ENCODE measurements at places on chromosomes 4 and X.

DNA sequence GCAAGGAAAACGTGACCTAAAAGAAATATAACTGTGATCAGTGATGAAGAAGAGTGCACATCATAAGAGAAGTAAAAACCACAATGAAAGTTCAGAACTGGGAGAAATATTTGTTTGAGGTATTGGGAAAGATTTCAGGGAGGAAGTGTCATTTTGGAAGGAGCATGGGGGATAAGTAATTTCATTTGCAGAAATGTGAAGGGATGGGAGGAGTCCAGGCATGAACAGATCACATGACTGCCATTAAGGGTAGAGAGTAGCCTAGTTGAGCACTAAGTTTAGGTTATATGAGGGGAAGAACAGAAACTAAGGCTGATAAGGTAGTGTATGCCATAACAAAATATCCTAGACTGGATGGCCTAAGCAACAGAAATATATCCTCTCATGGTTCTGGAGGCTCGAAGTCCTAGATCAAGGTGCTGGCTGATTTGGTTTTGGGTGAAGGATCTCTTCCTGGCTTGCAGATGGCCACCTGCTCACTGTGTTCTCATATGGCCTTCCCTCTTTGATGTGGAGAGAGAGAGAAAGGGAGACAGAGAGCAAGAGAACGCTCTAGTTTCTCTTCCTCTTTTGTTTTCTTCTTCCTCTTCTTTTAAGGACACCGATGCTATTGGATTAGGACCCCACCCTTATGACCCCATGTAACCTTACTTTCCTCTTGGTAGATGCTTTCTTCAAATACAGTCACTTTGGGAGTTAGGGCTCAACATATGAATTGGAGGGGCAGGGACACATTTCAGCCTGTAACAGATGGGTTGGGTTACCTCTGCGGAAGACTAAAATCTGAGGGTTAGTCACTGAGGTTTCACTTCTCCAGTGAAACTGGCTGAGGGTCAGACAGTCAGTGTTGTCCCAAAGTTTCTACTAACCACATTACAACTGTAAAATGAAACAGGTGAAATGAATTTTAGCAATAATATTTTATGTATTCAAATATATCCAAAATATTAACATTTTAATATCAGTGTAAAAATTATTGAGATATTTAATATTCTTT is 77.9 kb downstream of the EGF start:
- no peak for DNase-seq

DNA sequence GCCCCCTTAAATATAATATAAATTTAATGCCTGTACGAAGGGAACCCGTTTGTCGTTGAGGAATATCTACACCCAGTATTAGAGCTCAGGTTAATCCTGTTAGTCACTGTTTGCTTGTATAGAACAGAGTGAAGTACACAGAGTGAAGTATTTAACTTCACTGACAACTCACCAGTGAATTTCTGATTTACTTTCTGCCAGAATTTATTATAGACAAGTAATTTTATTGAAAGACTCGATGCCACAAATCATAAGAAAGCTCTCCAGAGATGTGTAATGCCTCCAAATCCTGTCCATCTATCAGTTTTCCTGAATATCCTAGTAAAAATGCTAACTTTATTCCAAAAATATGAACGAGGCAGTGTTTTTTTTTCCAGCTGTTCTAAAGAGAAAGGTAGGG is 1.6 kb downstream of the GAB1 start:
- no peak for DNase-seq

GRCh38 chr4:155676430-155676825 is 9.8 kb downstream of the GUCY1A1 start:
- no peak for DNase-seq

GRCh38 chr4:108060164-108060563 is 70.5 kb downstream of the HADH start:
- no peak for DNase-seq

DNA sequence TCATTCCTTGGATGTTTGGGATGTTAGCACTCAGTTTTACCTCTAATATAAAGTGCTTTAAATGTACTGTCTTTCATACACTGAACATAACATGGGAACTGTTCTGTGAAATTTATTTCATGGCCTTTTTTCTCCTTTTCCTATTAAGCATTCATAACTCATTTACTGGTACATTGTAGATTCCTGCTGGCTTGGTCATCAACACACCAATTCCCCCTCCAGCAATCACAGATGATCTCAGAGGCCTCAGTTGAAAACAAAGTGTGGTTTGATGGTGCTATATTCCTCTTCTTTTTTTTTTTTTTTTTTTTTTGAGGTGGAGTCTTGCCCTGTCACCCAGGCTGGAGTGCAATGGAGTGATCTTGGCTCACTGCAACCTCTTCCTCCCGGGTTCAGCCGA is 61.9 kb upstream of the FAM47B start:
- DNase-seq, result no peak

DNA sequence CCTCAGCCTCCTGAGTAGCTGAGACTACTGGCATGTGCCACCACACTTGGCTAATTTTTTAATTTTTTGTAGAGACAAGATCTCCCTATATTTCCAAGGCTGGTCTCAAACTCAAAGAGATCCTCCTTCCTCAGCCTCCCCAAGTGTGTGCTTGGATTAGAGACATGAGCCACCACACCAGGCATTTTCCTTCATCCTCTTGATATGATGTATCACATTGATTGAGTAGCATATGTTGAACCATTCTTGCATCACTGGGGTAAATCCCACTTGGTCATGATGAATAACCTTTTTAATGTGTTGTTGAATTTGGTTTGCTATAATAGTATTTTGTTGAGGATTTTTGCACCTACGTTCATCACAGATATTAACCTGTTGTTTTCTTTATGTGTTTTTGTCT is 24.2 kb upstream of the PPM1K start:
- DNase-seq, result no peak

DNA sequence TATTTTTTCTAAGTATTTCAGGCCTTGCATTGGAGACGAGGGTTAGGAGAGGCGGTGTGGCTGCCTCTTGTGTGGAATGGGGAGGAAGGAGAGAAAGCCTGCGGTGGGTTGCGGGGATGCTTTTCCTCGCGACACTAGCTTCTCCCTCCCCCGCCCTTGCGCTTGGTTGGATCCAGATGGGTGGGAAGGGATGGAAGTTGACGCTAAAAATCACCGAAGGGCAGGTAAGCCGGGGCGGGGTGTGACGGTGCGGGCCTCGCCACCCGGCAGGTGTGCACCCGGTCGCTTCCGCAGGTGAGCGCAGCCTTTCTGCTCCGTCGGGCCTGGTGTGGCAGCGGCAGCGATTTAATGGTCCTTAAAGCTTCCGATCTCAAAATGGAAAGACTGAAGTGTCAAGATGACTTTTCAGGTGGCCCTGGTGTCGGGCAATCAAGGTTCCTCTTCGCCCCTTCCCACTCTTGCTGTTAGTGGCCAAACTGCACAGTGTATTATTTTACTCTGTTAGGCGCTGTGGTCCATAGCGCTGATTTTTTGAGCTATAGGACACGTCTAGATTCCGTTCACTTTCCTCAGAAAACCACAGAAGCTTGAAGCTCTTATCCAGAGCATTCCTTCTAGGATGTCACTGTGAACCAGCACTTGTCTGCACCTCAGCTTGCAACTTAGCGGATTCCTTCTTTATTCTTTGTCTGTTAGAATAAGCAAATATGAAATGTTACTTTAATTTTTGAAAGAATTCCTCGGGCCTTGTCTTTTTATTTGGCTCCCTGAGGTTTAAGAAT is 765 bp downstream of the ENOPH1 start:
- DNase-seq, result no peak

DNA sequence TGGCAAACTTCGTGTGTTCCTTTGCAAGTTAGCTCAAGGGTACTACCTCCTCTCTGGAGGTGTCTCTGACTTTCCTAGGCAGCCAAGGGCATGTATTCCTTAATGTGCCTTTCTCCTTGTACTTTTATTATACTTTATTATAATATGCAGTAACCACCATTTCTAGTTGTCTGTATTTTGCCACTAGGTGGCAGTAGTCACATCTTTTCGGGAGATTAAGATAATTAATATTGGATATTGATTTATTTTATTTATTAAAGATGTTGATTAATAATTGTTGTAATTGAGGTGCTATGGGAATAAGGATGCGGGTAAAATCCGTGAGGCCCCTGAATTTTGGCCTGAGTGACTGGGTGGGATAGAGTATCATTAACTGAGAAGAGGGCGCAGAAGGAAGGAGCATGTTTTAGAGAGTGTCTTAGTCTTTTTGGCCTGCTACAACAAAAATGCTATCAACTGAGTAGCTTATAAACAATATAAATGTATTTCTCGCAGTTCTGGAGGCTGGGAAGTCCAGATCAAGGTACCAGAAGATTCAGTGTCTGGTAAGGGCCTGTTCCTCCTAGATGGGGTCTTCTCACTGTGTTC is 153.3 kb downstream of the TMEM164 start:
- DNase-seq, result no peak

- DNase-seq, result no peak
Observed at GRCh38 chr4:161721947-161722346, 441.9 kb downstream of the FSTL5 start.

DNA sequence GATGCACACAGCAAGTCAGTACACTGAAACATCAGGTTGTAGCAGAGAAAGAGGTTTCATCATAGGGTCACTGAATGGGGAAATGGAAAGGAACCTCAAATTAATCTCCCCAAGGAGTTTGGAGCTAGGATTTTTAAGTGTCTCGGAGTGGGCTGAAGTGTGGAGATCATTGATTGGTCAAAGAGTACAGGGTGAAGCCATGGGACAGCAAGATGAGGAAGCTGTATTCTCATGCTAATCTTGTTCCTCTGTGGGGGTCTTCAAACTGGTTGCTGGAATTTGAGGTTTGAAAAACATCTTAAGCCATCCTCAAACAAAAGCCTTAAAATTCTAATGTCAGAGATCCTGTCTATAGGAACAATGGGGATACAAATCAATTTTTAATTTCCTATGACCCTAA is 78.8 kb upstream of the TEX13A start:
- no peak for DNase-seq

DNA sequence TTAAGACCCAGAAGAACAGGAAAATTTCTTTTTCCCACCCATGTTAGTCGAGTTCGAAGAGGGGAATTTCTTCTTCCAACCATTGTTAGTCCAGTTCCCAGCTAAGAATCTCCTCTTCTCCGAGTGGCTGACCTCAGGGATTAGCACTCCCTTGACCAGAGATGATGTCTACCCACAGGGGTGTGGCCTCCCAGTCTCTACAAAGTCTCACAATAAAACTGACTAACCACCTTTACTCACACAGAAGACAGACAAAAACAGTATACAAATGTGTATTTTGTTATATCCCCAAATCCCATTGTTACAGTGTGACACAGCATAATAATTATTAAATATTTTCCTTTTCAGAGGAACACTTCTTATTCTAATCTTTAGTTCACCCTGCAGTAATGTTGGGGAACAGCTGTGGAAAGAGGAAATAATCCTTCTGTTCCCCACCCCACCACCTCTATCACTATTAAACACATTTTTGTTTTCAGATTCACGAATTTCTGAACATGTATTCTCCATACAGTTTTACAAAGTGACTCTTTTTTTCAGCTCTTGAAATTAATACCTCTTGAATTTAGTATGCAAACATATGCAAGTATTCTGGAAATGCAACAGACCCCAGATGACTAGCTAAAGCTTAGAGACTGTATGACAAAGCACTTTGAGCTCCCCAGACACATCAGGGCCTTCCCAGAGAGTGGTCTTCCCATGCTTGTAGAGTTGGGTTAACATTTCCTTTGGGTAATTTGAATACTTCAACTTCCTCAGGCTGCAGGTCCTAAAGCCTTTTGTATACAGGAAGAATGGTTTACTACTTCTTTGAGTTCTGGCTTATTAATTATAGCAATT is 62.5 kb upstream of the NFKB1 start:
- DNase-seq, result no peak

GRCh38 chr4:16663732-16664131 is 234.7 kb downstream of the LDB2 start:
- no peak for DNase-seq

- no peak for DNase-seq
Observed at GRCh38 chr4:11894977-11895376, 466.3 kb upstream of the HS3ST1 start.

- DNase-seq, result no peak
Observed at GRCh38 chr4:70629469-70630090, 1.0 kb downstream of the ENAM start.

GRCh38 chrX:44954562-44954961 is 81.6 kb downstream of the KDM6A start:
- DNase-seq, result no peak

DNA sequence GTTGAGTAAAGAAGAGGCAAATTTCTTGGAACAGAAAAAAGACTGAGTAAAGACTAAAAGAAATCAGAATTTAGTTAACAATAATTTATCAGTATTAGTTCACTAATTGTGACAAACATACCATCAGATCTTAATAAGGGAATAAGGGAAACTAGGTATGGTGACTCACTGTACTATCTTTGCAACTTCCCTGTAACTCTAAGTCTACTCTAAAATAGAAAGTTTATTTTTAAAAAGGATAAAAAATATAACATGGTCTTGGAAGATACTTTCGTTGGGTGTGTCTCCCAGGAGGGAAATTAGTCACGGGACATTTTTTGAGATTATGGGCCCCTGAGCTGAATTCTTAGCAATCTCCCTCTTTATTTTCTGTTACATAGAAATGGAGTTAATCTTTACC is 97.3 kb downstream of the EMCN start:
- DNase-seq, result no peak

DNA sequence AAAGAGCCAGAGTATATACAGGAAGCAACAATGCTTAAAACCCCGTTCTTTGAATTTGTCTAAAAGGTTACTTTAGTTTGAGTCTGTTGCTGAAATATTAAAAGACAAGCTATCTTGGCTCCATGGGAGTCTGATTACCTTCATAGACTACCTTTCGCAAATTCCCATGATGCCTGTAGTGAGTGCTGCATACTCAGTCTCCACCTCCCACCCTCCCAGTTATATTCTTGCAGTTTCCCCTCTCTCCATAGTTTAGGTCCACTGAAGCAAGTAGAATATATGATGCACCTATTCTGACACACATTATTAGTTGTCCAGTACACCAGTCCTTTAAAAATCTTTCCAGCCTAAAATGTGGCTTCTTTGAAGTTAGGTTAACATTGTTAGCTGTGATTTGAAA is 2.4 kb downstream of the CNKSR2 start:
- no peak for DNase-seq

- DNase-seq, result no peak
Observed at GRCh38 chr4:5477613-5478012, 230.7 kb downstream of the EVC2 start.

- no peak for DNase-seq
Observed at GRCh38 chr4:25320773-25321172, 8.2 kb downstream of the ZCCHC4 start.

DNA sequence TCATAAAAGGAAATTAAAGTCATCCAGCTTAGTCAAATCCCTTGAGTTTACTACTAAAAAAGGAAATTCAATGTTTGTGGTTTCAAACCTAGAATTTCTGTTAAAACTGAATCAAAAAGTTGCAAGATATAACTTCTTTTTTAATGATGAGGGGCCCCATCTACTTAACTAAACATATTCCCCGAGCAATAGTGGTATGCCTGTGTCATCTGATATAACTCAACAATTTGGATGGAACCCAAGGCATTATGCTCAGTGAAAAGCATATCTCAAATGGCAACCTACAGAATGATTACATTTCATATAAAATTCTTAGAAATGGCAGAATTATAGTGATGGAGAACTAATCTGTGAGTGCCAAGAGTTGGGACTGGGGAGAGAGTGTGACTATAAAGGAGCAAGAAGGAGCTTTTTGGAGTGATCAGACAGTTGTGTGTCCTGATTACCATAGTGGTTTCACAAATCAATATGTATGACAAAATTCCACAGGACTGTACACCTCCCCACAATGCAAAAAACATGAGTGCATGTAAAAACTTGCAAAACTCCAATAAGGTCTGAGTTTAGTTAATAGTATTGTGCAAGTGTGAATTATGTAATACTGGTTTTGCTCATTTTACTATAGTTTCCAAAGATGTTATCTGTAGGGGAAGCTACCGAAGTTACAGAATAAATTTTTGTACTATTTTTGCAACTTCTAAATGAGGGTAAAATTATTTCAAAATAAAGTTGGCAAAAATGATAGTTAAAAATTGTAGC is 323.2 kb downstream of the ARHGAP24 start:
- no peak for DNase-seq

Data from caudate nucleus (tissue), 63 donors.